ENCODE measurements at places on chromosomes 5 and 9. TPM values are rescaled to one million over a fixed set of nuclear protein-coding genes. Genes with fewer than 3 reads are reported as not detected.

DNA sequence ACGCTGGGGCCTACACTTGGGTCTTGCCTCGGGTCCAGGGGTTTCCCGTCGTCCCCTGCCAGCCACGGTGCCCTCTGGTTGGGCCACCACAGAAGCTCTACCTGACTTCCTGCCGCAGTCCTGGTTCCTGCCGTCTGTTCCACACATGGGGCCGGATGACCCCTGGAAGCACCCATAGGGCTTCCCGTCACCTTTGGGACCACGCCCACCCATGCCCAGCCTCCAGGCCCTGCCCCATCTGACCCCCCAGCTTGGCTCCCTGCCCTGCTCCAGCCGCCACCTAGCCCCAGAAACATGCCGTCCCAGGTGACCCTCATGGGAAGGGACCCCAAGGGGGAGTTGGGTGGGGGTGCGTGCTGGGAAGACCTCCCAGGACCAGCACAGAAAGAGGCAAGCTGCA is 13.7 kb downstream of the MRPL36 start:
- peaks cover 5% of the 10 kb centered on the region for H3K4me1 ChIP-seq
- no peaks in the 10 kb centered on the region for H3K27me3 ChIP-seq
- no peaks in the 10 kb centered on the region for H3K36me3 ChIP-seq
- no peak overlapping the region for H3K27ac ChIP-seq

The PCDHB11 gene
- polyA plus RNA-seq, result 4.1 TPM

- H3K27ac ChIP-seq, result no peak overlapping the region
- H3K27me3 ChIP-seq, result no peaks in the 10 kb centered on the region
- DNase-seq, result no peak
- H3K4me1 ChIP-seq, result no peaks in the 10 kb centered on the region
- H3K4me3 ChIP-seq, result no peak overlapping the region
- no peaks in the 10 kb centered on the region for H3K36me3 ChIP-seq
Observed at GRCh38 chr5:169767938-169768337, 130.9 kb downstream of the DOCK2 start.

The RANBP3L gene
- 0.45 TPM for polyA plus RNA-seq

DNA sequence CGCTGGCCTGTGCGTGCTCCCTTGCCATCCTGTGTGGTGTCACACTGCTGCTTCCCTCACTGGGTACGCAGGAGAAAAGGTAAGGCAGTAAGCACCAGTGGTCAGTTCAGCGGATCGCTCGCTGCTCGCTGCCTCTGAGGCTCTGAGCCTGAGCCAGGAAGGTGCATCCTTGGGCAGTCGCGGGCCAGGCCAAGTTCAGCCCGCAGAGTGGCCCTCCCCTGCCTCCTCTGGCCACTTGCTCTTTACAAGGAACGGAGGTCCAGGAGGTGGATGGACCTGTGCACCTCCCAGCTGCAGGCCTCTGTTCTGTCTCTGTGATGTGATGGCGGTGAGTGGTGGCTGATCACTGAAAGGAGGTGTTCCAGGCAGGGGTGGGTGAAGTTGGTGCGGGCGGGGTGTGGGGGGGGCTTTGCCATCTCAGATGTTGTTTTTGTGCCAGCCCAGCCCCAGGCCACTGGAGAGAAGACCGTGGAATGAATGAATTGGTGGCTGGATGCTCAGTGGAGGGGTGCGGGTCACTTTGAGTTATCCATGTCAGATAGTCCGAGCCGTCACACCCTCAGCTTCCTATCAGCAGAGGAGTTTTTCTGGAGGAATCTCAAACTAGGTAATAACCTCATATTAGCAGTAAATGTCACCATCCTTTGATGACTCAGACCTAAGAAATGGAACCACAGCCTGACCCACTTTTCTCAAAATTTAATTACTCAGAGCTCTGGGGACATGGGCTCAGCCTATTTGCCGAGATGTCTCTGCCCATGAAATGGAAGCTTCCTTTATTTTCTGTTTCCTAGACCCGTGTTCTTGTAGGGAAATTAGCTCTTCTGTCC is 7.3 kb downstream of the COL5A1 start:
- H3K27ac ChIP-seq, result no peak overlapping the region
- H3K36me3 ChIP-seq, result peaks cover 45% of the 10 kb centered on the region
- no peaks in the 10 kb centered on the region for H3K27me3 ChIP-seq
- H3K4me3 ChIP-seq, result no peak overlapping the region
- no peak for DNase-seq

- DNase-seq, result no peak
- peaks cover 30% of the 10 kb centered on the region for H3K36me3 ChIP-seq
- no peaks in the 10 kb centered on the region for H3K4me1 ChIP-seq
- no peaks in the 10 kb centered on the region for H3K27me3 ChIP-seq
- no peak overlapping the region for H3K4me3 ChIP-seq
Observed at GRCh38 chr5:134833340-134834032, 12.3 kb upstream of the C5orf24 start.

GRCh38 chr5:76601470-76601869 is 21.7 kb downstream of the F2RL2 start:
- no peaks in the 10 kb centered on the region for H3K4me1 ChIP-seq
- H3K27me3 ChIP-seq, result no peaks in the 10 kb centered on the region
- no peak overlapping the region for H3K4me3 ChIP-seq
- no peak overlapping the region for H3K27ac ChIP-seq

GRCh38 chr9:36818965-36819870 is 214.8 kb downstream of the PAX5 start:
- no peak overlapping the region for H3K4me3 ChIP-seq
- H3K4me1 ChIP-seq, result peaks cover 14% of the 10 kb centered on the region
- peaks cover 46% of the 10 kb centered on the region for H3K27me3 ChIP-seq
- peak; percentile 10 for DNase-seq
- no peak overlapping the region for H3K27ac ChIP-seq
- no peaks in the 10 kb centered on the region for H3K36me3 ChIP-seq

DNA sequence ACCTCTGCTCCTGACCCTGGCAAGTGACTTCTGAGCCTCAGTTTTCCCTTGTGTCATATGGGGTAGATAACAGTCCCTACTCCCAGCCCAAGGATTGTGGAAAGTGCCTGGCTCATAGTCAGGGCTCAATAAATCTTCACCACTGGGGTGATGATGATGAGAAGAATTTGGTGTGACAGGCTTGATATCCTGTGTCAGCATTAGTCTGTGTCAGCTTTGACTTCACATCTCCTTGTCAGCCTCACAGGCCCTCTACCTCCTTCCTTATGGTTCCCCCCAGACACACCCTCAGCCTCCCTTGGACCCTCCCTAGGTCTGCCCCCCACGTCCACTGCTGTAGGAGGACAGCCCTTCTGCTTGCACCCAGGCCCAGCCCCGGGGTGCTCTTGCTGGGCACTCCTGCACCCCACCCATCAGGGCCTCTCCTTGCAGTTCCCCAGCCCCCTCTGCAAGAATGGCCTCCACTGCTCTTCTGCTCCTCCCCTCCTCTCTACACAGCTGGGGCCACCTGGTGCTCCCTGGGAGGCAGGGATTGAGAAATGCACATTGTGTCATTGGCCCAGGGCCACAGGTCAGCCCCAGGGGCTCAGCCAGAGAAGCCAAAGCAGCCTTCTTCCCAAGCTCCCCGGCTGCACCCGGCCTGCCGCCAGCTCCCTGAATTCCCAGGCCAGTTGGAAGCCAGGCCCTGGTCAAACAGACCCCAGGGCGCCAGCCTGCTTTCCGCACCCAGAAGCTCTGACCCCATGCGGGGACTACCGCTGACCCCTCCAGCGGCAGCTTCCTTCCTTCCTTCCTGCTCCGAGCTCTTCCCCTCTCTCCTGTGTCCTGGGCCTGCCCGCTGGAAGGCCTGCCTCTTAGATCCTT is 7.7 kb downstream of the FGFR4 start:
- H3K36me3 ChIP-seq, result peaks cover 76% of the 10 kb centered on the region
- peaks cover 98% of the 10 kb centered on the region for H3K4me1 ChIP-seq
- peak overlapping the region; percentile 80 for H3K27ac ChIP-seq
- no peak overlapping the region for H3K4me3 ChIP-seq

DNA sequence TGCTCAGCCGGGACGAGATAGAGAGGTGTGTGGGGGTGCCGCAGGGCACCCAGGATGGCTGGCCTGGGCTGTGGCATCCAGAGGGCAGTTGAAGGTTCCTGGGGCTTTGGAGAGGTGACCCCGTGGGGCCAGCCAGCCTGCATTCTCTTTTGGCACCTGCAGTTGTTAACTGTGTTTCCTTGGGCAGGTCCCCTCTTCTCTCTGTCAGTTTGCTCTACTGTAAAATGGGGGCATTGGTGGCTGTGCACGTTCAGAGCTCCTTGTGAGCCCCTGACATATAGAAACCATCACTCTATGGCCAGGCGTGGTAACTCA is 8.5 kb downstream of the ZDHHC12 start:
- no peak overlapping the region for H3K4me3 ChIP-seq
- no peaks in the 10 kb centered on the region for H3K4me1 ChIP-seq
- peaks cover 46% of the 10 kb centered on the region for H3K36me3 ChIP-seq
- no peak overlapping the region for H3K27ac ChIP-seq
- H3K27me3 ChIP-seq, result no peaks in the 10 kb centered on the region
- no peak for DNase-seq

- H3K4me1 ChIP-seq, result peaks cover 10% of the 10 kb centered on the region
- no peaks in the 10 kb centered on the region for H3K36me3 ChIP-seq
- no peak within 1 kb of the TSS for H3K27ac ChIP-seq
- H3K4me3 ChIP-seq, result peak within 1 kb of the TSS; percentile 25
Observed at GRCh38 chr5:64690417-64691151, at the start of gene SHISAL2B. Gene SHISAL2B (plus strand): TSS chr5:64690503. CDS start chr5:64690624, 121 bp downstream.

The GDA gene
- polyA plus RNA-seq, result 6.1 TPM

GRCh38 chr5:93789173-93790067 is 48.0 kb upstream of the POU5F2 start:
- H3K27me3 ChIP-seq, result no peaks in the 10 kb centered on the region
- no peak overlapping the region for H3K27ac ChIP-seq
- no peaks in the 10 kb centered on the region for H3K4me1 ChIP-seq

- no peaks in the 10 kb centered on the region for H3K27me3 ChIP-seq
- H3K36me3 ChIP-seq, result no peaks in the 10 kb centered on the region
- no peak overlapping the region for H3K27ac ChIP-seq
- H3K4me3 ChIP-seq, result no peak overlapping the region
Observed at GRCh38 chr5:45609661-45610060, 86.5 kb downstream of the HCN1 start.

DNA sequence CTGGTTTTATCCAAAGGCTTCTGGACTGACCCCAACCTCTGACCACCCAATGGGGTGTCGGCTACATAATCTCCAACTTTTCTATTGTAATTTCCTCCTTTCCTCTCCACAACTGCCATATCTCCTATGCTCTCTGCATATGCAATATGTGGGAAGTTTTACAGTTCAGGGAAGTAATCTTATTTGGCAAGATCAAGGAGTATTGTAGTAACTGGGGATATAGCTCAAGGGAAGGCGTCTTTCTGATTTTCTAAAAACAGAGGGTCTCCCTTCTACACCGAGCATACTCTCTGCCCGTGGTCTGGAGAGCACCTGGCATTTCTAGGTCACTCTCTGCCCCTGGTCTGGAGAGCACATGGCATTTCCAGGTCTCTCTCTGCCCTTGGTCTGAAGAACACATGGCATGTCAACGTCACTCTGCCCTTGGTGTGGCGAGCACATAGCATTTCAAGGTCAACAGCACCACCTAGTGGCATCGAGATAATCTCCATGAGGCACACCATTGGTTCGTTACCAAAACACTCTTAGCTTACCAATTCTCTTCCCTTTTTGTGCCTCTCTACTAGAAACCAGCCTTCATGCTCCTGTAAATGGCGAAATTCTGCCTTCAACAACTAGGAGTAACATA is 616.4 kb upstream of the NUDT12 start:
- no peak overlapping the region for H3K4me3 ChIP-seq
- no peaks in the 10 kb centered on the region for H3K4me1 ChIP-seq
- no peaks in the 10 kb centered on the region for H3K27me3 ChIP-seq
- DNase-seq, result no peak

DNA sequence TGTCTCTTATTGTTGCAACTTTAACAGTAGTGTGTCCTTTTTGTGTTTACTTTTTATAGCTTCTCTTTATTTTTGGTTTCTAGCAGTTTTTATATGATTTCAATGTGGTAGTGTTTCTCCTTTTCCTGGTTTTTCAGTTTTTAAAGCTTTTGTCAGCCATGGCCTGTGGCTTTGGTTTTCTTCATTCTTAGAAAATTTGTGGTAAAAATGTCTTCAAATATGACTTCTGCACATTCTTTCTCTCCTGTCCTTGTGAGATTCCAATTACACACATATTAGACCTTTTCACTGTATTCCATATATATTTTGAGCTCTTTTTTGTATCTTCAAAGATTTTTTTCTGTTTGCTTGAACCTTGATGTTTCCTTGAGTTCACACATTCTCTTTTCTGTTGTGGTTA is 180.5 kb downstream of the CNTLN start:
- no peaks in the 10 kb centered on the region for H3K4me1 ChIP-seq
- no peaks in the 10 kb centered on the region for H3K36me3 ChIP-seq
- H3K27me3 ChIP-seq, result no peaks in the 10 kb centered on the region
- DNase-seq, result no peak
- H3K27ac ChIP-seq, result no peak overlapping the region

DNA sequence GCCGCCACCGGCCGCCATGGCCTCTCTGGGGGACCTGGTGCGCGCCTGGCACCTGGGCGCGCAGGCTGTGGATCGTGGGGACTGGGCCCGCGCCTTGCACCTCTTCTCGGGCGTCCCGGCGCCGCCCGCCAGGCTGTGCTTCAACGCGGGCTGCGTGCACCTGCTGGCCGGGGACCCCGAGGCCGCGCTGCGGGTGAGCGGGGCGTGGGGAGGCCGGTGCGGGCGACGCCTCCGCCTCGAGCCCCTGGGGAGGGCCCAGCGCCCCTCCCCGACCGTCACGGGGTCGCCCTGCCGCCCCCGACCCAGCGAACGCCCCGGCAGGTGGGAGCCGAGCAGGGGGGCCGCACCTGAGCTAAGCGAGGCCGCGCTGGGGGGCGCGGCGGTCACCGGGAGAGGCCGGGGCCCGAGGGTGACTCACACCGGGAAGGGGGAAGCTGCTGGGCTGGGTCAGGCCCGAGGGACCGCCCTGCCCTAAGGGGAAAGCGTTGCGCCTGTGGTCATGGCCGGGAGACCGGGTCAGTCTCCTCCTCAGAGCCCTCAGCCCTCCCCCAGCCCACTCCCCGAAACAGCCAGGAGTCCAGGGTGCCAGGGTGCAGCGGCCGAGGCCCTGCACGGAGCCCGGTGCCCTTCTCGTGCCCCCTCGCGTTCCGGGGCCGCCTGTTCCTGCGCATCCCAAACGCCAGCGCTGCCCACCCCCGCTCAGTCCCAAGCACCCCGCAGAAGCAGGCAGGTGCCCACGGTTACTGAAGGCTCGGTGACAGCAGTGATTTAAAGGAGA is 510 bp downstream of the NOXA1 start:
- no peak for DNase-seq
- no peak overlapping the region for H3K27ac ChIP-seq
- H3K36me3 ChIP-seq, result no peaks in the 10 kb centered on the region
- H3K4me1 ChIP-seq, result peaks cover 11% of the 10 kb centered on the region
- H3K27me3 ChIP-seq, result no peaks in the 10 kb centered on the region
- H3K4me3 ChIP-seq, result peak overlapping the region; percentile 19

The ADAMTSL2 gene
- polyA plus RNA-seq, result 5.0 TPM

GRCh38 chr5:146048994-146049703 is 56.2 kb downstream of the PLAC8L1 start:
- H3K27me3 ChIP-seq, result no peaks in the 10 kb centered on the region
- H3K36me3 ChIP-seq, result no peaks in the 10 kb centered on the region
- no peaks in the 10 kb centered on the region for H3K4me1 ChIP-seq
- H3K27ac ChIP-seq, result no peak overlapping the region

- H3K27me3 ChIP-seq, result no peaks in the 10 kb centered on the region
- no peak overlapping the region for H3K27ac ChIP-seq
- no peak for DNase-seq
Observed at GRCh38 chr5:71013575-71013974, 11.6 kb downstream of the NAIP start.

GRCh38 chr5:167284222-167284890 is 1007.1 kb upstream of the WWC1 start:
- no peak overlapping the region for H3K27ac ChIP-seq
- H3K27me3 ChIP-seq, result no peaks in the 10 kb centered on the region
- no peak for DNase-seq
- no peaks in the 10 kb centered on the region for H3K4me1 ChIP-seq
- no peaks in the 10 kb centered on the region for H3K36me3 ChIP-seq

- H3K27me3 ChIP-seq, result no peaks in the 10 kb centered on the region
- H3K4me1 ChIP-seq, result no peaks in the 10 kb centered on the region
- DNase-seq, result no peak
- no peaks in the 10 kb centered on the region for H3K36me3 ChIP-seq
Observed at GRCh38 chr9:124199474-124199873, 58.3 kb upstream of the NEK6 start.

All from muscle of leg (tissue), 16 donors.